ENCODE measurements at places on chromosomes 5 and 9.
A peak's percentile ranks its signal among the peaks of the same experiment; 100 is the strongest.

DNA sequence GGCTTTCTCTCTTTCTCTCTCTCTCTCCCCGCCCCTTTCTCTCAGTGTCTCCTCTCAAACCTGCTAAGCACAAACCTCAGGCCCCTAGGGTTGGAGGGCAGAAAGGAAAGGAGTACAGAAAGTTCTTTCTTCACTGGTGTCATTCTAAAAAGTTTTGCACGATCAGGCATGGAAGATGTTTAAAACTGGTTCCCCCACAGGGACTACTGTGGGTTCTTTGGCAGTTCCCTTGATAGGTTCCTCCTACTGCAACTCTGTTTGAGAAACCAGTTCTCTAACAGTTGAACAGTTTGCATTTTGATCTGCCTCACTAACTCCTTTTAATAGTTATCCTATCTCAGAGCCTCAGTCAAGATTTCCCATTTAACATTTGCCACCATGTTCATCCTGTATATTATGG is 82.9 kb downstream of the CDO1 start:
- DNase-seq = no peak

- DNase-seq = no peak
Measured at GRCh38 chr5:112604732-112605630, 132.7 kb upstream of the APC start.

DNA sequence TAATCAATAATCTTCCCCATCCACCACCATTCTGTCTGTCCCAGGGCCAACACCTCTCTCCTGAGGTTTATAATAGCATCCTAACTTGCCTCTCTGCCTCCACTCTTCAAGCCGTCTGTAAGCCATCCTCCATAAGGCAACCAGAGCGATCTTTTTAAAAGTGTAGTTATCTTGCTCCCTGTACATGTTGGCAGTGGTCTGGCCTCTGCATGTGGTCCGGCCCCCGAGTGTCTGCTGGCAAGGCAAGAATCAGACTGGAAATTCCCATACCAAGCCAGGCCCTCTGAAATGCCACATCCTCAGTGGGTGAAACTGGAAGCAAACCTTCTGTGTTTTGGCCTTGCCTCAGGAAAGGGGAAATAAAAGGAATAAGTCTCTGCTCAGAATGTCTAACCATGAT is 17.0 kb downstream of the TTLL11 start:
- no peak for DNase-seq

DNA sequence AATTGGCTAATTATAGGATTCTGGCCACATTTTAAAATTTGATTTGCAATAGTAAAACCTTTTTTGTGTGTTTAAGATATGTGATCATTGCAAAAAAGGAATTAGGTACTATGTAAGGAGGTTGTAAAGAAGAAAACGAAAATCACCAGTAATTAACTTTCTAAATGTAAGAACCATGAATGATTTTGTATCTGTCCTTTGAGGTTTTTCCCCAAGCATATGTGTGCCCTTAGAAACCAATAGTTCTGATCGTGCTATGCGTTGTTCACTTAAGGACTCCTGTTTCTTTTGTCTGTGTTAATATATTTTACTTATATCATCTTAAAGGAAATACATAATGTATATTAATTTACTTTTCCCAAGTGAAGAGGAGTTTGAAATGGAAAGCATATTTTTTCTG is 410.2 kb downstream of the PSAT1 start:
- DNase-seq = no peak

DNA sequence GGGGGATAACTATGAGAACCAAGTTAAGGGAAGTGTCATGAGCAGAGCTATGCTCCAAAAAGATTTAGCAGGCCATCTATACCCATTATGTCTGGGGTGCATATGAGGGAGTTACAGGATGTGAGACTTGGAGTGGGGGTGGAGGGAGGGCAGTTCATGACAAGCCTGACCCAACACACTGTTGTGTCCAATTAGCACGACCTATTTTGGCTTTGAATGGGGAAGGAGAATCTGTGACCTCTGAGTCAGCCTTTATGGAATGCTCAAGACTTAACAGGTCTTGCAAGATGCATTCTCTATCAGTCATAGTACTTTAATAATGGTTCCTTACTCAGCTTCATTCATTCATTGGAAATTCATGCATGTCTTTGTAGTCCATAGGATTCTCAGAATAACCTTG is 71.7 kb downstream of the GRIA1 start:
- no peak for DNase-seq

GRCh38 chr9:75788006-75788634 is 102.4 kb upstream of the PCSK5 start:
- no peak for DNase-seq

- DNase-seq = no peak
Measured at GRCh38 chr9:109481856-109482255, 16.3 kb downstream of the PTPN3 start.

- DNase-seq = no peak
Measured at GRCh38 chr5:76952795-76953536, at the start of gene CRHBP. Gene CRHBP (plus strand): TSS chr5:76953045. CDS start chr5:76953135, 90 bp downstream.

DNA sequence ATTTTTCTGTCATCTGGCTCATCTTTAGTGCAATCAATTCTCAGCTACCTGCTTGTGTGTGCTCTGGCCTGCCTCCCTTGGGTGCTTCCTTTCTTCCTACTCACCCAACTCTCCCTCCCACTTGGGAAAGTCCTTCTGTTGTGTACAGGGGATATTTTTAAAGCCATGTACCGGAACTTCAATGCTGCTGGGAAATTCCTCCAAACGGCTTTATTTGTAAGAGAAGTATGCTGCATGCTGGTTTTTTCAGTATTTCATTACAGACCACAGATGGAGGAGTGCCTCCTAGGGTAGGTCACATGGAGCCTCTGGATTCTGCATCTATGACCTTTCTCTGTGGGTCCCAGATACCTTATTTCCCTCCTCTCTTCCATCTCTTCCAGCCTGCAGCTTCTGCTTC is 5.4 kb upstream of the HMHB1 start:
- no peak for DNase-seq

GRCh38 chr9:125574126-125574877 is 132.7 kb downstream of the MAPKAP1 start:
- no peak for DNase-seq

DNA sequence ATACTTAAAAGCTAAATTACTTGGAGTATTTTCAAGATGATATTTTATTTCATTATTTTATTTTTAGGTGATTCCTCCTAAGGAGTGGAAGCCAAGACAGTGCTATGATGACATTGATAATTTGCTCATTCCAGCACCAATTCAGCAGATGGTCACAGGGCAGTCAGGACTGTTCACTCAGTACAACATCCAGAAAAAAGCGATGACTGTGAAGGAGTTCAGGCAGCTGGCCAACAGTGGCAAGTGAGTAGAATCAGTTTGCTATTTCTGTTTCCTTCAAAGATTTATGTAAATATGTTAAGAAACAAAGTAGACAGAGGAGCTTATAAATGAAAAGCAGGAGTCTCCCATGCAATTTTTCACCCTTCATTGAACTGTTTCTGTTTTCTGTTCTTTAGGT is 47.8 kb downstream of the KDM4C start:
- no peak for DNase-seq

- DNase-seq = no peak
Measured at GRCh38 chr9:107312376-107313050, 29.4 kb downstream of the RAD23B start.

DNA sequence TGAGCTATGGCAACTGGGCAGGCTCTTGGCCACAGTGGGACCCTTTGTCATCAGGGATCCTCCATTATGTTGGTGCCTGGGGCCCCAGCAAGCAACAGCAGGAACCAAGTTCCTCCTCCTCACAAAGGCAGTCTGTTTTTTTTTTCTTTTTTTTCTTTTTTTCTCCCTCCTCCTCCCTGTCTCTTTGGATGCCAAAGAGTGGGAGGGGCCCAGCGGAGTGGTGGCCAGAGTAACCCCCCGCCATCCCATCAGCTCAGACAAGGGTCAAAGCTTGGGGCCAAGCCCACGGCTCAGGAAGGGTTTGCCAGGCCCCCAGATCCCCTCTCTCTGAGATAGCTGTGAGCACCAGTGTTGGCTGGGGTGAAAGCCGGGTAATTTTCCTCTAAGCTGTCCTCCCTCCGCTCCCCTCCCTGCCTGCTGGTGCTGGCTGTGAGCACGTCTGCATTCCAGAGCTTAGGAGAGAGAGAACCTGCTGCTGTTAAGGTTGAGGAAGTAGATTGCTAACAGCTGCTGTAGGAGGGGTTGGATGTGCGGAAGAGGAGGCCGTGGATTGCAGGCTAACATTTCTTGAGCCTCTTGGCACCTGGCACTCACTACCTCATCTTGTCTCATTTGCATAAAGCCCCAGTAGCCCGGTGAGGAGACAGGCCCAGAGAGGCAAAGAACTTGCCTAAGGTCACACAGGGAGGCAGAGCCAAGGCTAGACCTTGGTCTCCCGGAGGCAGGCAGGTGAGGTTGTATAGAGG is 21.2 kb downstream of the GSN start:
- no peak for DNase-seq

GRCh38 chr5:161544350-161544765 is 2.2 kb downstream of the GABRB2 start:
- DNase-seq = no peak

- DNase-seq = no peak
Measured at GRCh38 chr9:97039514-97039860, 545 bp upstream of the CTSV start.

DNA sequence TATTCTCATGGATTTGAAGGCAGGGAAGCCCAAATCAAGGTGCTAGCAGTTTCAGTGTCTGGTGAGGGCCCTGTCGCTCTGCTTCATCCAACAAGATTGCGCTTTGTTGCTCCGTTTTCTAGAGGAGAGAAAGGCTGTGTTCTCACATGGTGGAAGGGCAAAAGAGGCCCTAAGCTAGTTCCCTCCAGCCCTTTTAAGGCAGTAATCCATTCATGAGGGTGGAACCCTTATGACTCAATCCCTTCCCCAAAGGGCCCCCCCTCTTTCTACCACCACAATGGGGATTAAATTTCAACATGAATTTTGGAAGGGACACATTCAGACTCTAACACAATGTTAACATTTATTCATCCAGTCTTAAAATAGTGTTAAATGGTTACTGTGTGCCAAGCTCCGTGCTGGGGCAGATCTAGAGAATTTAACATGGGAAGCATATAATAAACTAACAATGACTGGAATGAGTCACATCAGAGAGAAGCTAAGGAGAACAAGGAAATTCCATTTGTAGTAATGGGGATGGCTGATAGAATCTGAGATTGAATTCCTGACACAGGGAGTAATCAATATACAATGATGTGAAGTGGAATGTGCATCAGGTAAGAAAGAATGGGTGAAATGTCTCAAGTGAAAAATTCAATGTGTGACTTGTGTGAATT is 382.8 kb upstream of the ZNF608 start:
- no peak for DNase-seq

GRCh38 chr5:32714836-32715235 is 3.7 kb downstream of the NPR3 start:
- DNase-seq = no peak

- DNase-seq = no peak
Measured at GRCh38 chr9:107487521-107488374, 1.8 kb downstream of the KLF4 start.

- no peak for DNase-seq
Measured at GRCh38 chr9:123337971-123338370, 18.0 kb upstream of the CRB2 start.

GRCh38 chr9:94934816-94935328 is 208.4 kb downstream of the AOPEP start:
- DNase-seq = no peak

GRCh38 chr9:126304971-126305320 is 21.7 kb upstream of the MVB12B start:
- no peak for DNase-seq

DNA sequence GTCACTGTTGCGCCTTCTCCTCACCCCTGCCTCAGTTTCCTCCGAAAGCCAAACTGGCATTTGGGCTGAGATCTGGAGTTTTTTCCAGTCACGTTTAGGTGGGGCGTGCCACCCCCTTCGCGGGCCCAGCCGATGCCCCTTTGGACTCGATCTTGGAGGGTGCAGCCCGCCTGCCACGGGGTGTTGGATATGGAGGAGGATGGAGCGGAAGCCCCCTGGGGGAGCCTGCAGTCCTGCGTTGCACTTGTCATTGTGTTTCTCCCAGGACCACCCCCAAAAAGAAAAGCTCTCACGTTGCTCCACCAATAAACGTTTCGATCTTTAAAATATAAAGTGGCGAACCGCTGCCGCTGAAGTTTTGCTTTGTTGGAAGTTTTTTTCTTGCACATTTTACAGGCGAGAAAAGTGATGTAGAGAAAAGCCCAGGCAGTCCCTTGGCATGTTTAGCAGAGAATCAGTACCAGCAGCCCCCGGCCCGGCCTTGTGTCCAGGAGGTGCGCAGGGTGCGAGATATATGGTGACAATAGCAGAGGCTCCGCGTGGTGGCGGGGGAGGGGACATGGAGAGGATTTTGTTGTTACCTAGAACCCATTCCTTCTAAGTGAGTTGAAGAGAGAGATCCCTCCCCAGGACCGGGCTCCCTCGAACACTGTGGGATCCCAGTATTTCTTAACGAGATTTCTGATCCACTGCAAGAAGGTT is 681 bp downstream of the F2R start:
- DNase-seq = no peak

- DNase-seq = no peak
Measured at GRCh38 chr5:133744960-133745308, 132.6 kb upstream of the FSTL4 start.

DNA sequence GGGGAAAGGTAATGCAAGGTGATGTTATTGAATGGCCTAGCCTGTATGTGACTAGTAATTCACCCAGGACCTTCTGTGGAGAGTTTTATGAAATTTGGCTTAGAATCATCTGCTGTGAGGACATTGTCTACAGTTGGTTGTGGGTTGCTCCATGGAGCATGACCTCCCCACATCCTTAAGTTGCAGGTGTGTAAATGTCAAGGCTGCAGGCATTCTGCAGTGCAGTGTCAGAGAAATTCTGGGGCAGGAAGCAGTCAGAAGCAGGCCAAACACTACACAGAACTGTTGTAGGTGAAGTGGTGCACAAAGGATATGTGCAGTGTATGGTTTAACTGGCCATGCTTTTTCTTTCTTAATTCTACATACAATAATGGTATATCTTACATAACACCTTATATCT is 588.3 kb downstream of the EBF1 start:
- no peak for DNase-seq

GRCh38 chr9:78807286-78807685 is 510.4 kb downstream of the PSAT1 start:
- DNase-seq = no peak

GRCh38 chr5:10744681-10745080 is 16.4 kb downstream of the DAP start:
- no peak for DNase-seq

GRCh38 chr9:115232181-115232774 is 114.3 kb upstream of the TNC start:
- DNase-seq = no peak

GRCh38 chr9:79131824-79132377 is 439.9 kb upstream of the TLE4 start:
- DNase-seq = no peak

GRCh38 chr5:159184858-159185381 is 24.4 kb downstream of the RNF145 start:
- DNase-seq = peak; percentile 25

- DNase-seq = no peak
Measured at GRCh38 chr9:20551236-20551635, 71.1 kb downstream of the MLLT3 start.

DNA sequence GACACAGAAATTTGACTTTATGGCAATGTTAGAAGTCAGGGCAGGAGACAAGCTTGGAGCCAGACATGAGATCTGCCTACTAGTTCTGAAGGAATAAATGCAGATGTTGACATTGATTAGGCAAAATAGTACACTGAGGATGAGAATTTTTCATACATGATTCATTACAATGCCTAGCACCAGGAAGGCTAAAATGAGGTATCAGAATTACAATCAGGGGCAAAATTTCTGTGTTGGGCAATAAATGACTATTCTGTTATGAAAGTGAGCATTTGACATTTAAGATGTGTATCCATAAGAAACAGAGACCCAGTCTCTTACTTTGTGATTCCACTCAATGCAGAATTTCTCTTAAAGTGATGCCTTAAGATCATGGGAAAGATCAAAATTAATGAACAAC is 92.4 kb upstream of the CDH10 start:
- DNase-seq = no peak

Measured in stimulated activated CD4-positive, alpha-beta T cell treated with anti-CD3 and anti-CD28 coated beads, Interleukin-1b, Interleukin-23, amount 100 ng/mL, for 24 hours (primary cell).